Epithelial cell of proximal tubule (primary cell): ENCODE measurements at places on chromosomes 5 and 9.

GRCh38 chr5:65811885-65812284 lies 89.9 kb downstream of the NLN start:
- DNase-seq = no peak

DNA sequence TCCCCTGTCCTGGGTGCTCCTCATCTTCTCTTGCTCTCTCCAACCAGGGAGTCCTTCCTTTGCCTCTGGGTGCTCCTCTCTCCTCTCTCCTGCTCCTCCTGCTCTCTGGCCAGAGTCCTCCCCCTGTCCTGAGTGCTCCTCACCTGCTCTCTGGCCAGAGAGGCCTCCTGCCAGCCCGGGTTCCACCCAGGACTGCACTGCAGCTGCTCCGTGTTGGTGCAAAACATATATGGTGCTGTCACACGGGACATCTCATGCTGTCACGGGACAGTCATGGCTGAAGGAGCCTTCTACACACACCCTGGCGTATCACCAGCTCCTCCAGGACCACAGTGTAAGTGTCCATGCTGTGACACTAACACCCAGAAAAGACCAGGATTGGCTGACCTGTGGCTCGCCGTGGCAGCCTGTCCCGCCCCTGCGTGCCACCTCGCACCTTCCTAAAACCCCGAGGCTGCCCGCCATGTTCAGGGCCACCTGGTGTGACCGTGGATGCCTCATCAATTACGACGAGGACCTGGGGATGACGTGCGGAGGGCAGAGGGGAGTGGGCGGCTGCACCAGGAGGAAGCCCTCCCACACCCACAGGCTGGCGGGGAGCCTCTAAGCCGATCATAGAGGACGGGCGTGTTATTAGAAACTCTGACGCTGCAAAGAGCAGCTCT lies 27.9 kb upstream of the SLC6A3 start:
- no peak for DNase-seq

DNA sequence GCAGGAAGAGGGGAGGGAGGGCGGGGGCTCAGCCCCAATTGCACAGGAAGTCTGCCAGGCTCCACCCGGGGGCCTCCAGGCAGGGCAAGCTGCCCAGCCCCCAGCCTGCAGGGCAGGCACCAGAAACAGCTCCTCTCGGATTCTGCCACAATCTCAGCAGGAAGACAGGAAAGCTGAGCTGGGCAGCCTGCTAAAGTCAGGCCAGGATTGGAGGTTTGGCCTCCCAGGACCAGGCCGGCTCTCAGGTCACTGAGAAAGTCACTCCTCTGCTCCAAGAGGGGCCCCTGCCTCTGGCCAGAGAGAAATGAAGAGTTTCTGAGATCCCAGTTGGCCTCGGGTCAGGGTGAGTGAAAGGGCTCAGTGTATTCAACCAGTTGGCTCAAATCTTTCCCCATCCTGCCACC lies 54.6 kb upstream of the STXBP1 start:
- no peak for DNase-seq

- no peak for DNase-seq
These were observed 193.3 kb upstream of the SNX2 start for GRCh38 chr5:122581629-122582028.
